Activated CD4-positive, alpha-beta T cell treated with anti-CD3 and anti-CD28 coated beads, Interleukin-2, amount 10 ng/mL, durations not matched to agents 7 days and 5 days (primary cell): ENCODE measurements at places on chromosomes 12 and 14.

DNA sequence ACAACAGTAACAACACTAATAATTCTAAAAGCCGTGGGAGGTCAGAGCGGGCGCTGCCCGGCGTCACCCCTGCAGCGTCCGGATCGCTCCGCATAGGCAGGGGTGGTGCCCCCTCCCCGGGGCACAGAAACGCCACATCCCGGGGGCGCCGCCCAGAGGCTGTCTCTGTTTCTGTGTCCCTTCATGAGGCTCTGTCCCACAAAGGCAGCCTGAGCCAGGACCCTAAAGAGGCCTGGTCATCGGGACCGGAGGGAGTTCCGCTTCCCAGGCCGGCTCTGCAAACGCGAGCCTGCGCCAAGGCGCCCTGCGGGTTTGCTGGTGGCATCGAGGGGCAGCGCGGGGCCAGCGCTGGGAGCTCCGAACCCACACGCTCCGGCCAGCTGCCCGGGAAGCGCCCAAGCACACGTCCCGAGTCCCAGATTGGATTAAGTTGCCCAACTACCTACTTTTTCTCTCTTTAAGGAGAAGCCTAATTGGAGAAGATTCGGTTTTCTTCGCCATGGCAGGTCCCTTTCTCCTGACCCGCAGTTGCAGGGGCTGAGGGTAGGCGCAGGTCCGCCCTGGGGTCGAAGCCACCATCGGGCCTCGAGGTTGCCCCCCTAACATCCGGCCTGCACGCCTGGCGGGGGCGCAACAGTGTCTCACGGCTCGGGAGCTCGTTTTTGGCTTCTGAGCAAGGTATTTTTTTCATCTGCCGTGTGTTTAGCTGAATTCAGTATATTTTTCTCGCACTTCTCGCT, 421.7 kb downstream of the VRK1 start:
- DNase-seq = peak; percentile 12
- H3K4me3 ChIP-seq = peak overlapping the region; percentile 71
- H3K27me3 ChIP-seq = peaks cover 21% of the 10 kb centered on the region
- H3K4me1 ChIP-seq = peaks cover 26% of the 10 kb centered on the region
- peak overlapping the region; percentile 43 for H3K27ac ChIP-seq
- no peaks in the 10 kb centered on the region for H3K36me3 ChIP-seq

- H3K36me3 ChIP-seq = no peaks in the 10 kb centered on the region
- H3K4me1 ChIP-seq = no peaks in the 10 kb centered on the region
- no peak overlapping the region for H3K4me3 ChIP-seq
- H3K27ac ChIP-seq = no peak overlapping the region
- H3K27me3 ChIP-seq = no peaks in the 10 kb centered on the region
- no peak for DNase-seq
Measured at GRCh38 chr12:24255920-24256665, 306.6 kb upstream of the SOX5 start.

DNA sequence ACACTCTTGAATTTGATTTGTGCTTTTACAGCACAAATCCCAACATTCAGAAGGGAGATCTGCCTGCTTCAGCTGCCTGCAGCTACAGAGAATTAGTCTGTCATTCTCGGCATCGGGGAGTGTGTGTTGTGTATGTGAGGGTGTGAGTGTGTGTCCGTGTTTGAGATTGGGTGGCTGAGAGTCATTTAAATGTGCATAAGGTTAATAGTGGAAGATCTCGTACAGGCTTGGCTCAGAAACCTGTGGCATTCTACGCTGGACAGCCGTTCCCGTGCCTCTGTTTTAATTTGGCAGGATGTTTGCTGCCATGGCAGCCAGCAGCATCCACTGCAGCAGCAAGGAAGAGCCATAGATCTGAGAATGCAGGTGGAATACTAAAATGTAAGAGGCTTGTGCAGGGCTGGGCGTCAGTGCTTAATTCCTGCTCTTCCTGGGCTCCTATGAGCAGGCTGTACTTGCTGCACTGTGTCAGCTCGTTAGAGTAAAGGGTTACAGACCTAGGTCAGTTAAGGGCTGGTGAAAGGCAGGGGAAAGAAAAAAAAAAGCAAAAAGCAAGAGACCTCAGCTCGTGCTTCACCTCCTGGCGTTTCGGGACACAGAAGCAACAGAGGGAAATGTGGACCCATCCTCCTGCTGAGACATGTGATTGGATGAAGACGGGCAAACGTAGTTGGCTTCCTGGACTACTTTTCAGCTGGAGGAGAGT, 205.4 kb downstream of the NAV3 start:
- H3K4me1 ChIP-seq = no peaks in the 10 kb centered on the region
- H3K27ac ChIP-seq = no peak overlapping the region
- no peak overlapping the region for H3K4me3 ChIP-seq
- no peaks in the 10 kb centered on the region for H3K36me3 ChIP-seq

DNA sequence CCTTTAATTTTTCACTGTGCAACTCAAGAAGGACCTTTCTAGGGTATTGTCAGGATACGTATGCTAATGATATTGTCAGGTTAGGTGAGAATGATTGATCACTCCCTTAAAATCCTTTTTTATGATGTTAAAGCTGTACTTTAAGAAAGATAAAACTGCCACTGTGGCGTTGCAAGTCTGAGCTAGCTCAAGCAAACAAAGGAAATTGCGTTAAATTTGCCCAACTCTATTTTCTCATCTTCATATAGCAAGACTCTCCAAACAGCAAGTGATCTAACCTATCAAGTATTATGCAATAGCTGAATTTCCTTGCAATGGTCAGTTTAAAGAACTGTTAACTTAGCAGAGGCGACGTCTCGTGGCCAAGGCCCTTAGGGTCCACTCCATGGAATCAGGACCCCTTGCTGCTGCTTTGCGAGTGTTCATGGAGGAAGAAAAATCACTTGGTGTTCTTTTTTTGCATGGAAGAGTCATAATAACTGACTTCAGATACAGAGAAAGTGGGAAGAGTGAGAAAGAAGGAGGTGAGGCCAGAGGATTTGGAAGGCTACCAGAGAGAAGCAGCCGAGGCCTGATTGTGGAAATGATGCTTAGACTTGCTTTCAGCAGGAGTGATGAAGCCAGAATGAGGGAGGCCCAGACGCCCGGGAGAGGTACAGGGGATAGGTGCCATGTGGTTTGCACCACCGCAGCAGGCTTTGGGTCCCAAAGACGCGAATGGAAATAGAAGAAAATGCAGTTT, 2.5 kb downstream of the TRAF3 start:
- peak overlapping the region; percentile 84 for H3K4me3 ChIP-seq
- peak overlapping the region; percentile 86 for H3K27ac ChIP-seq
- H3K27me3 ChIP-seq = no peaks in the 10 kb centered on the region
- peaks cover 62% of the 10 kb centered on the region for H3K4me1 ChIP-seq

DNA sequence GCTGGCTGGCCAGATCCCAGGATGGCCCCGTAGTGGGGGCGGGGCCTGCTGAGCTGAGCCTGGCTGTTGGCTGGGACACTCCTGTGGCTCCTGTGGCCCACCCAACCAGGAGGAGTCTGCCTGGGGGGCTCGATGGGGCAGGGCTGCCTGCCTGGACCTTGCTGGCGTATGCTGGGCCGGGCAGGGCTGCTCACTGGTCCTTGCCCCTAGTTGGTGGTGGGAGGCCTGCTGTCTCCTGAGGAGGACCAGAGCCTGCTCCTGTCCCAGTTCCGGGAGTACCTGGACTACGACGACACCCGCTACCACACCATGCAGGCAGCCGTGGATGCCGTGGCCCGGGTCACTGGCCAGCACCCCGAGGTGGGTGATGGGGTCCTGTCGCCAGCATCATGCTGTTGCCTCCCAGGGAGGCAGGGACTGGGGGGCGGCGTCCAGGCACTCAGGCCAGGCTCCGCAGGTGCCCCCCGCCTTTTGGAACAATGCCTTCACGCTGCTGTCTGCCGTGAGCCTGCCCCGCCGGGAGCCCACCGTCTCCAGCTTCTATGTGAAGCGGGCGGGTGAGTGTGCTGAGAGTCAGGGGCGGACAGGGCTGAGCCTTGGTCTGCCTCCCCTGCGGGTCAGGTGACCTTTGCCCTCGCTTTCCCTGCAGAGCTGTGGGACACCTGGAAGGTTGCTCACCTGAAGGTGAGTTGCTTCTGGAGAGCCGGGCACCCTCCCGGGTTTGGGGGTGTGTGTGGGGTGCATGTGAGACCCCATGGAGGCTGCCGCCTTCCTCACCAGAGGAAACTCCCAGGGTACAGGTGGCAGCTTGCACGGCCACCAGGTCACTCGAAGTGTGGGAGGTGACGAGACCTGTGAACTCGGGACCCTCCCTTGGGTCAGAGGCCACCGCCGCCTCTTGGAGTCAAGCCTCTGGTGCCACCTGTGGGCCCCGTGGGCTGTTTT, 3.4 kb downstream of the NOC4L start:
- H3K4me1 ChIP-seq = peaks cover 29% of the 10 kb centered on the region
- no peak overlapping the region for H3K27ac ChIP-seq
- no peak for DNase-seq
- no peak overlapping the region for H3K4me3 ChIP-seq
- peaks cover 5% of the 10 kb centered on the region for H3K36me3 ChIP-seq
- H3K27me3 ChIP-seq = no peaks in the 10 kb centered on the region

- no peak overlapping the region for H3K27ac ChIP-seq
- H3K27me3 ChIP-seq = no peaks in the 10 kb centered on the region
- H3K4me1 ChIP-seq = peaks cover 4% of the 10 kb centered on the region
- no peak overlapping the region for H3K4me3 ChIP-seq
- no peak for DNase-seq
- peaks cover 8% of the 10 kb centered on the region for H3K36me3 ChIP-seq
Measured at GRCh38 chr12:31867292-31867691, 91.9 kb upstream of the RESF1 start.
